ENCODE measurements at places on chromosomes 5 and 9.

GRCh38 chr9:105219291-105219805 lies 25.1 kb upstream of the SLC44A1 start:
- no peak for DNase-seq

DNA sequence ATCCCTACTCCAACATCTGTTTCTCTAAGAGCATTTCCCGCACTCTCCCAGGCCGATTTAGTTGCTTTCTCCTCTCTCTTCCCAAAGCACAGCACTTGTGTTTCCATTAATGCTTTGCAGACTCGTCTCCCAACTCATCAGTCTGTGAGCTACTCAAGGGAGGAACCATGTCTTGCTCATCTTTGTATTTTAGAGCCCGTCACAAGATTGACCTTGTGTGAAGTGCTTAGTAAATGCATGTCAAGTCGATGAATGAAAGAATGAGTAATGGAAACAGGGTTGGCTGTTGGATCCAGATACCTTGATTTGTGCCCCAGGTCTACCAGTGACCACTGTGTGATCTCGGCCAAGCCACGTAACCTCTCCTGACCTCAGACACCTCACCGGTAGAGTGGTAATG lies 99.3 kb downstream of the KLF4 start:
- DNase-seq = no peak

- no peak for DNase-seq
These were observed 81.4 kb downstream of the SPATA31C2 start for GRCh38 chr9:88056876-88057275.

GRCh38 chr5:124726631-124727362 lies 19.6 kb downstream of the ZNF608 start:
- DNase-seq = no peak

GRCh38 chr5:3321923-3322322 lies 273.7 kb upstream of the IRX1 start:
- no peak for DNase-seq

DNA sequence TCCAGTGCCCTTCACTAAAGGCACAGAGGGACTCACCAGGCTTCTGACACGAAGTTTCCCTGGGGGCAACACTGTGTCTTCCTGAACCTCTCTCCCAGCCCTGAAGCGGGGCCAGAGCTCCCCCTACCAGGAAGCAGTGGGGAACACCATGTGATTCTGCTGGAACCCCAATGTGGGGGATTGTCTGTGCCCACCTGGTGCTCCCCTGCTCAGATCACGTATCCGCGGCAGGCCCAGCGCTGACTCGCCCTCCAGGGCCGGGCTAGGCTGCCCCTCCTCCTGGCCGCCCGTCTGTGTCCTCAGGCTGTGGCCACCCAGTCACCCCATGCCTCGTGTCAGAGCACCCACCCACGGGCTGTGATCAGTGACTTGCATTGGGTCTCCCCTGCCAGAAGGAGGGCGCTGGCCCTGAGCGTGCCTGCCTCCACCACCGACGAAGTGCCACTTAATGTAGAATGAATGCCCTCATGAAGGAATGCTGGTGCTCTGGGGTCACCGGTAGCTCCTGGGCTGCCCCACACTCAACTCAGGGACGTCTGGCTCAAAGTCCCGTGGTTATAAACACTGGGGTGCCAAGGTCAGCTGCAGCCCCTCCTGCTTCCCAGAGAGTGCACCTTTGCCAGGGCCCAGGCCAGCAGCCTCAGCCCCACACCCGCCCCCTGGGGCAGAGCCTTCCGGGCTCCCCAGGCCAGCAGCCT lies 22.1 kb downstream of the SARDH start:
- no peak for DNase-seq

GRCh38 chr9:106596984-106597383 lies 266.0 kb upstream of the ZNF462 start:
- DNase-seq = no peak

- DNase-seq = no peak
These were observed 434.6 kb downstream of the ENC1 start for GRCh38 chr5:74205767-74206578.

GRCh38 chr9:95446259-95446658 lies 70.5 kb downstream of the PTCH1 start:
- DNase-seq = no peak

GRCh38 chr9:18610956-18611355 lies 137.0 kb downstream of the ADAMTSL1 start:
- no peak for DNase-seq

DNA sequence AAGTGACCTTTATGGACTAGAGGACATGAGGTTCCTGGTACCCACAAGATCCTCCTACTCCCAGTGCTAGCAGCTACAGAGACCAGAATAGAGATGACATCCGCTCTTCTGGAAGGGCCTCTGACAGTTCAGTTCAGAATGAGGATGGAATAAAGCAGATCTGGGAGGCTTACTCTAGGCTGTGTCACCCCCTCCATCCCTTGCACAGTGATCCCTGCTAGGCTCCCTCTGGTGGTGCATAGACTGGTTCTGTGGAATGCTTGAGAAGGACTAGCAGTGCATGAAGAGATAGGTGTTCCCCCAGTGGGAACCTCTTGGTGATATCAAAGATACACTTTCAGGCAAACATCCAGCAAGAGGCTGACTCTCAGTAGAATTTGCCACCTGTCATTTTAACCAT lies 83.0 kb downstream of the NPR3 start:
- no peak for DNase-seq

- DNase-seq = no peak
These were observed 10.6 kb upstream of the SLC25A48 start for GRCh38 chr5:135823881-135824280.

- DNase-seq = no peak
These were observed 12.3 kb downstream of the TLE4 start for GRCh38 chr9:79583952-79584654.

GRCh38 chr9:110115341-110115820 lies 92.6 kb downstream of the C9orf152 start:
- DNase-seq = no peak

- no peak for DNase-seq
These were observed 6.1 kb downstream of the PTCD2 start for GRCh38 chr5:72326306-72326649.

DNA sequence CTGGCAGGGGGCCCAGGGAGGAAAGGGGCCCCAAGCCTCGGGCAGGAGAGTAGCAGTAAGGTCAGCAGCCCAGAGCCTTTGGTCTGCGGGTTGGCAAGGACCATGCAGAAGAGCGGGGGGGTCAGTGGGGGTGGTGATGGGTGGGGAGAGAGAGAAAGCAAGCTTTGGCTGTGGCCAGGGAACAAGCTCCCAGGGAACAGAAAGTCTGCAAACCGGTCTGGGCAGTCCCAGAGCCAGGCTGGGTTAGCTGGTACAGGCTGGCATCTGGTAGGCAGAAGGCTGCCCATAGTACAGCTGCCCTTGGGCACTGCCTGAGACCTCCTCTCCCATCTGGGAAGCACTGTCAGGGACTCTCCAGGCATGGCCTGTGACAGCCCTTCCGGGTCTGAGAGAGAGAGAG lies 10.5 kb upstream of the EPB41L4B start:
- no peak for DNase-seq

GRCh38 chr9:14650596-14650995 lies 42.6 kb downstream of the ZDHHC21 start:
- DNase-seq = no peak

DNA sequence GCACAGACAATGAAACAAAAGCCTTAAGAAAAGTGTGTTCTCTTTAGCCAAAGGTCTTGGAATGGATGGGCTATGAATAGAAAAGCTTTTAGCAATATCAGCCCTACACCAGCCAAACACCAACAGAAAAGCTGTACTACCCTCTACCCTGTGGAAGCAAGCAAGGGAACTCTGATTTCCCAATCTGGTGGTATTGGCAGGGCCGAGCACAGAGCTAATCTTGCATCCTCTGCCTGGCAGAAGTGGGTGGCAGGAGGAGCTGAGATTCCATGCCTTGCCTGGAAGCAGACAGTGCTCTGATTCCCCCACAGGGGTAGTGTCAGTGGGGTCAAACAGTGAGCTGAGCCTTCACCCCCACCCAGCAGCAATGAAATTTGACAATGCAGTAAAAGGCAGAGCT lies 29.6 kb upstream of the ZNF782 start:
- no peak for DNase-seq

DNA sequence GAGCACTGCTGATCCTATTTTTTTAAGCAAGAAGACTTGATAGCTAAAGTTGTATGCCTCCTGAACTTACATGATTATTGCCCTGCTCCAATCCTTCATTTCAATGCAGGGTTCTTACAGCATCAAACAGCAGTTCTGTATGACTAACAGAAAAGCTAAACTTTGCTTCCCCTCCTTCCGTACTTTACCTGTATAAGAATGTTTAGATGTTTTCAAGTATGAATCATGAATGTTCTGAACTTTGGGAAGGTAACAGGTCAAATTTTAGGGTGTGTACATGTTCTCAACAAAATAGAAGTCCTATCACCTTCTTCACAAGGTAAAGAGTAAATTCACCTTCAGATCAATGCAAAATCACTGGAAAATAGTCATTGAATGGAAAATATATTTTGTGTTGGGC lies 972.6 kb upstream of the SEMA6A start:
- DNase-seq = no peak

- no peak for DNase-seq
These were observed at the start of gene MSX2 for GRCh38 chr5:174724484-174725260. Gene MSX2 (plus strand): TSS chr5:174724582. CDS start chr5:174724660, 78 bp downstream.

GRCh38 chr5:25694801-25695200 lies 1050.0 kb upstream of the CDH10 start:
- DNase-seq = no peak

DNA sequence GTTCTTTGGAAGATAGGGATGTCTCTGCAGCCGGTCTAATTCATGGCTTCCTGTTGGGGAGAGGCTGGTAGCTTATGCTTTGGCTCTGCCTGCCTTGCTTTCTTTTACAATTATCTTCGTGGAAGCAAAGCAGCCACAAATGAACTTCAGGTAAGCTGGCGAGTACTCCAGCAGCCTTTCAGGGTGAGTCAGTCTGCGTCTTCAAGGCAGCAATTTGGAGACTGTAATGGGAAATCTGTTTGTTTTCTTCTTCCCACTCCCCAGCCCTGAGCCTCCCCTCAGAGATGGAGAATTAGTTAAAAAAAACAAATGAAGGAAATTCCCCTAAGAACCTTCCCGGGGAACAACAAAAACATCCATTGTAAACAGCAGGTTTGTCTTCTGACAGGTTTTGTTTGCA lies 100.1 kb downstream of the PSAT1 start:
- no peak for DNase-seq

DNA sequence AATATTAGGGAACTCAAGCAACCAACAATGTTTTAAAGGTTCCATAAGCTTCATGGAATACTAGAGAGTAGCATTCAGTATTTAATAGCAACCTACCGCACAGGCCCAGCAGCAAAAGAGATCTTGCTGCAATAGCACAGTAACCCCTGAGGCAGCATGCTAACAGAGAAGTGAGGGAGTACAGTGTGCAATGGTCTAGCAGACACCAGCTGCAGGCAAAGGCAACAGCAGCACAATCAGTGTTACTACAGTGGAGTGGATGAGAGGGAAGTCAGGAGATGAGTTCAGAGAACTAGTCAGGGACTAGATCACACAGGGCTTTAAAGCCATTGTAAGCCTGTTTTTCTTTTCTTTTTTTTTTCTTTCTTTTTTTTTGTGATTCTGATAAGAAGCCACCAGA lies 2.8 kb downstream of the TICAM2 start:
- DNase-seq = no peak

GRCh38 chr5:173796721-173797495 lies 91.2 kb upstream of the CPEB4 start:
- no peak for DNase-seq

GRCh38 chr5:159971931-159972461 lies 36.9 kb upstream of the TTC1 start:
- DNase-seq = no peak

- no peak for DNase-seq
These were observed 97.3 kb upstream of the GOLGA1 start for GRCh38 chr9:125038166-125038565.

DNA sequence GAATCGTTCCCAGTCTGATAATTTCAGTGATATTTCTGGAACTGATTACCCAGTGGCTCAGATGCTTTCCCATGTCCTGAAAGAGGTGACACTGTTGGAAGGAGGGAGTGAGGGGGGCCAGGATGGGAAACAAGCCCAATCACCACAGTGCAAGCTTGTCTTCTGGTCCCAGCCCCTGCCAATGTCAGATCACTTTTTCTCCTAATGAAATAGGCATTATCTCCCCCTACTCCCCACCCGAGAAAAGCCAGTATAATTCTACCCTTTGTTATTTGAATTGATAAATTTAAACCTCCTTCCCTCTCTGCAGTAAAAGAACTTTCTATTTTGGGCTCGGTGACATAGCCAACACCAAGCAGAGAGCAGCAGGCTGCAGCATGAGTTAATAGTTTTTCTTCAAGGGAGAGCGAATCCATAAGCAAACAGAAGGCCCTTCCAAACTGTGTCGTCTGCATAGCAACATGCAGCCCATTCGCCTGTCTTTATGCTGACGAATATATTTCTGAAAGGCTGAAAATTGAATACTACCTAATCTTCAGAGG lies 14.6 kb upstream of the PPP2CA start:
- DNase-seq = no peak

GRCh38 chr5:107670087-107670931 lies 428 bp downstream of the EFNA5 start:
- DNase-seq = no peak

- DNase-seq = no peak
These were observed 102.4 kb upstream of the PCSK5 start for GRCh38 chr9:75788006-75788634.

GRCh38 chr9:95627802-95628201 lies 111.0 kb upstream of the PTCH1 start:
- DNase-seq = no peak

GRCh38 chr9:107841076-107841475 lies 351.5 kb upstream of the KLF4 start:
- DNase-seq = no peak

- DNase-seq = no peak
These were observed 181.7 kb downstream of the ERCC6L2 start for GRCh38 chr9:96057155-96057554.

- no peak for DNase-seq
These were observed 2.4 kb downstream of the ZNF483 start for GRCh38 chr9:111527347-111527746.

- DNase-seq = no peak
These were observed 3.3 kb upstream of the SLC6A3 start for GRCh38 chr5:1448511-1449011.

DNA sequence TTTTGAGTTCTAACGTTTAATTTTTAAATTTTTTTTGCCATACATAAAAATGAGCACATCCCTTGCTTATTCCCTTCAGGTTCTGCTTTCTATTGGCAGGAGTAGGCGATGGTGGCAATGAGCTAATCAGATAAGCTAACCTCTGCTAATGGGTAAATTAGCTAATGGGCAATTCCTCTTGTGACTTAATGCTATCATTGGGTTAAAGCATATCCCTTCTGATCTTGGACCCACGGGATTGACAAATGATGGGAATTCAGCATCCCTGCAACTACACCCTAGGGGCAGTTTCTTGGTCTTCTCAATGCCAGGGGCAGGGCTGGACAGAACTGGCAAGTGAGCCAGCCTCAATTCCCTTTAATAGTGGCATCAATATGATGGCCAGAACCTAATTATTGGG lies 70.2 kb upstream of the IL12B start:
- DNase-seq = no peak

DNA sequence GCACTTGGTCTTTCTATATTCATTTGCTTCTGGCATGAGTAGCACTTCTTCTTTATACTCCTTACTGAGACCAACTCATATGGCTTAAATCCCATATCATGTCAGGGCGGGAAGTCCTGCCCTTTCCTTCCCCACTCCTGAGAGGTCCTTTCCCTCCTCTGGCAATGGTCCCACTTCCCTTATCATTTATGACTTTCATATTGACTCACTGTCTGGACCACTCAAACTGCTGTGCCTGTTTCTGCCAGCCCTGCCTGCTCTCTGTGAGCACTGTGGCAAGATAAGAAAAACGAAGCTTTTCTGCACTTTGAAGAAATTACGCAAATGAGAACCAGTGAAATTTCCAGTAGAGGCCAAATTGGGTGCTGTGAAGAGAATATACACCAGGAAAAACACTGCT lies 58.1 kb downstream of the ZNF474 start:
- DNase-seq = no peak

Measured in stimulated activated CD8-positive, alpha-beta memory T cell treated with anti-CD3 and anti-CD28 coated beads, Interleukin-2, amount 100 ng/mL, for 1 hour (primary cell).